ENCODE measurements at places on chromosomes 3 and 15.

GRCh38 chr15:60695713-60696522, 217.0 kb upstream of the ICE2 start:
- DNase-seq, result peak; percentile 48

DNA sequence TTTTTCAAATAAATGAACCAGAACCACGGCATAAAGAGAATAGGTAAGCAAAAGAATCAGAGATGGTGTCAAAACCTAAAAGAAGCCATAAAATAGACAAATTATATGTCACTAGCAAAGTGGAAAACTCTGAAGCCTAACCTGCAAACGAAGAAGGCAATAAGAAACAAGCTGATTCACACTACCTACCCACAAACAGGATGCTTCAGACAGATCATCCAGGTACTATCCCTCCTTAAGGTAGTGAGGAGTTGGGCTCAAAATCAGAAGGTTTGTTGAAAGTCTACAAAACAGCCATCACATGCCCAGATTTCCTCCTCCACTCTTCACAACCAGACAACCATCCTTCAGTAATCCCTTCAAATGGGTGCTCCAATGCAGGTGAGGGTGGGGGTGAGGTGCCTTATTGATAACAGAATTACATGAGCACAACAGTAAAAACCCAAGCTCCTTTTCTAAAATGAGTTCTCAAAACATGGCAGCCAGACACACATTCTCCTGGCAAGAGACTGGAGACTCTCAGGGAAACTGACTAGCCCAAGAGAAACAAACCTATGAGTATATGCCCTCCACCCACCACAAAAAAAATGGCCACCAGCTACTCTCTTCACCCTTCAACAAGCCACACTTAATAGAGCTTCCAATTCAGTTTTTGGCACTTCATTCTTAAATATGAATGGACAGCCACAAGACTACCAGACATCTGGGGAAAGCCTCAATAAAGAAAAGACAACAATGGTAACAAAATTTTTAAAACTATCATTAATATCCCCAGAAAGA, 6.4 kb downstream of the KPNA1 start:
- no peak for DNase-seq

GRCh38 chr3:85054579-85054978, 95.8 kb downstream of the CADM2 start:
- no peak for DNase-seq

DNA sequence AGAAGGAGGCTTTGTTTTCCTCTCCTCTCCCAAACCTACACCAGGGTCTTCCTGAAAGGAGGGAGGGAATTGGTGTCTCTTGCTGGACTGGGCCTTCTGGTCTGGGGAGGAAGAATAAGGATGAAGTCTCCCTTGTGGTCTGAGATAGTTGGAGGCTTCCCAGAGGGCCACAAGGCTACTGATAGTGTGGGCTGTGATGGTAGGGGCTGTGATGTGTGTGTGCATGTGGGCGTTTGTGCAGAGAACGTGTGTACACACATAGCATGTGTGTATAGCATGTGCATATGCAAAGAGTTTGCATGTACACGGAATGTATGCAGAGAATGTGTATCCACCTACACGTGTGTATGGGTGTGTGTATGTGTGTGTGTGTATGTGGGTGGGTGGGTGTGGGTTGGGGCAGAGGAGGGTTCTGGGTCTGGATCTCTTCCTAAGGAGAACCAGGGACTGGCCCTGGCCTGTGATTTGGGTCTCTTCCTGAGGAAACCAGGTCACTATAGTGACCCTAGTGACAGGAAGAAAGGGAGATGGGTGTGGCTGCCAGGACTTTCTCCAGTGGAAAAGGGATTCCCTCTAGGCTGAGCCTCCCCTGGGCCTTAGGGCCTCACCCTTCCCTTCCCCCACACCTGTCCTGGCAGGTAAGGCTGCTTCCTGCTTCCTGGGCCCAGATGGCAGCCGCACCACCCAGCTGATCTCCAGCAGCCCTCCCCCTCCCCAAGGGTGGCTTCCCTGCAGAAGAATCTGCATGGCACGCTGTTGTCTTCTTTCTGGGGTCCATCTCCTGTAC, 1.7 kb downstream of the FLNB start:
- no peak for DNase-seq

DNA sequence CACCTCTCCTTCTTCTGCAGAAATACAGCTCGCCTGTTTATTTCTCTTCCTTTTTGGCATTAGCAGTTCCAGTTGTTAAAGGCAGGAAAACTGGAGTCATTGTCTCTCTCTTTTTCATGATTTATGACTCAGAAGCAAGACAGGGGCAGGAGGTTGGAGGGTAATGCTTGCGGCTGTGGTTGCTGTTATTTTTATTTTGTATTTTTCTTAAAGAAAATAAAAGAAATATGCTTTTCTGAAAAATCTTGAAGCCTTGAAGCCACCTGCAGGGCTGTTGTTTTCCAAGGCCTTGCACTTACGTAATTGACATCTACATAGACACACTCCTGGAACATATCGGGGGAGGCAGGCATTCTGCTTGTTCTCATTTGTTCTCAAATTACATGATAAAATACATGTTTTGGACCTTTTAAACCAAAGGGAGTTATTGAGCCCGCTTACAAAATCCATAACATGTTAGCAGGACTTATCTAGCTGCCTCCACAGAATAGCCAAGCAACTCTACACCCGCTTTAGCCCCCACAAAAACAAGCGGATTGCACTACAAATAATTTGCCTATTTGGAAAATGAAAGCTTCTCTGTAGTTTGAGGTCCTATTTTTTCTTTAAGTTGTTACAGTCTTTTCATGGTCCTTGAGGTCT, 1004.6 kb upstream of the NR2F2 start:
- no peak for DNase-seq

DNA sequence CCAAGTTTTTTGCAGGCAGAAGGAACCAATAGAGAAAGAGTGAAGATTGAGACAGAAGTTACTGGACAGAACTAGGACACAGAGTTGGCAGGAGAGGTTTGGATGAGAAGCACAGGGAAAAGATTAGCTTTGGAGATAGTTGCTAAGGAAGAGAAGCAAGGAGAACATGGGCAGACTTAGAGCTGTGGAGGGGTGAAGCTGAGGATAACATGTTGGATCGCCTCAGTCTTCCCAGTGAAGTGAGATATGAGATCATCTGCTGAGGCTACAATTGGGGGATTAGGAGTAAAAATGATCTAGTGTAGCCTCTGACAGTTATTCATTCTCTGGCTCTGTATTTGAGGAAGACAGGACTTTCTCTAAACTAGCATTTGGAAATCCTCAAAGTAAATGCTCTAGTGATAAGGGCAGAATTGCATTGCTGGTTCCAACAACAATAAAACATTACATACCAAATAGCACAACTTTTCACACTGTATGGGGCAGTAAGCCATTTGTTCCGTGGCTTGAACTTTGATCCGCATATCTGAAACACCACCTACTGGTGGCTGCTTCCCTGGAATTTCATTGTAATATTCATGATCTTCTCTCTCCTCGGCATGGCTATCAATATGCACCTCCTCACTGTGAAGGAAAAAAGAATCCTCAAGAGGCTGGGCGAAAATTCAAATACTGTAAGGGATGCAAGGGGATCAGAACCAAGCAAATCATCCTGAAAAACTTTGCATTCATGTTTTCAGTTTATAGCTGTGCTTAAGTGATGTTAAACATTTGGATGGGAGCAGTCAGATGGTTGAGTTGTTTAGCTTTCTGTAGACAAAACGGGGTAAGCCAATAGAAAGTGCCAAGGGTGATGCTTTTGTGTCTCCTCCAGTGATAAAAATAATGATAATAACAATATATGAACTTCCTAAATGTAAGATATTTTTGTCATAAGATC, 22.2 kb upstream of the EID1 start:
- DNase-seq, result peak; percentile 21

DNA sequence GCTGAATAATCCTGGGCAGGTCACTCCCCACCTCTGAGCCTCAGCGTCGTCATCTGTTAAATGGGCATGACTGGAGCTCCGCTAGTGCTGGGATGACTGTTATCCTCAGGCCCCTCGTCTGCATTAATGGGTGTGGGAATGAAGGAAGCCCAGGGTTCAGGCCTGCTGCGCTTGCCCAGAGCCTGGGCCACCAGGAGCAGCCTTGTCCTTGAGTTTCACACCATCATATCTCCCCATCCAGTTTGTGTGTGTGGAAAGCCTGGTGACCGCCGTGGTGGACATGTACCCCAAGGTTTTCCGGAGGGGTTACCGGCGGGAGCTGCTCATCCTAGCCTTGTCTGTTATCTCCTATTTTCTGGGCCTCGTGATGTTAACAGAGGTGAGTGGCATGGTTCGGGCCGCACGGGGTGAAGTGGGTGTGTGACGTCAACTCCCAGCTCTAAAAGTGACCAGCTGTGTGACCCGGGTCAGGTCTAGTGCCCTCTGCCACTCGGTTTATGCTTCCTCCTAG, 63.5 kb upstream of the SLC6A1 start:
- no peak for DNase-seq

DNA sequence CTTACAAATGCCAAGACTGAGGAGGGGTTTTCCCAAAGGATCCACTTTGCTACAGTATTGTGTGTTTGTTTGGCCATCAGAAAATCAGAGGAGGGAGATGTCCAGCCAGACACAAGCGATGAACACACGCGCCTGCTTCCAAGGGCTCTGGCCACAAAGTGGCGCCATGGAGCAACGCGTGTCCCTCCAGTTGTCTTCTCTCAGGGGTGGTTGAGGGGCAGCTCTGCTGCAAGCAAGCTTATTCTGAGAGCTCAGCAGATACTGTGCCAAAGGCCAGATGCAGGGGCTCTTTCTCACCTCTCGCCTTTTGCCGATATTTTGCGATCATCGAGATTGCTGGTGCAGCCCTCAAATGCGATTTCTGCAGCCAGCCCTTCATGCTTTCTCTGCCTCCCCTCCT, 88.9 kb upstream of the OSBPL11 start:
- DNase-seq, result no peak

GRCh38 chr3:123984350-123984749, 7.6 kb downstream of the ROPN1 start:
- DNase-seq, result no peak

DNA sequence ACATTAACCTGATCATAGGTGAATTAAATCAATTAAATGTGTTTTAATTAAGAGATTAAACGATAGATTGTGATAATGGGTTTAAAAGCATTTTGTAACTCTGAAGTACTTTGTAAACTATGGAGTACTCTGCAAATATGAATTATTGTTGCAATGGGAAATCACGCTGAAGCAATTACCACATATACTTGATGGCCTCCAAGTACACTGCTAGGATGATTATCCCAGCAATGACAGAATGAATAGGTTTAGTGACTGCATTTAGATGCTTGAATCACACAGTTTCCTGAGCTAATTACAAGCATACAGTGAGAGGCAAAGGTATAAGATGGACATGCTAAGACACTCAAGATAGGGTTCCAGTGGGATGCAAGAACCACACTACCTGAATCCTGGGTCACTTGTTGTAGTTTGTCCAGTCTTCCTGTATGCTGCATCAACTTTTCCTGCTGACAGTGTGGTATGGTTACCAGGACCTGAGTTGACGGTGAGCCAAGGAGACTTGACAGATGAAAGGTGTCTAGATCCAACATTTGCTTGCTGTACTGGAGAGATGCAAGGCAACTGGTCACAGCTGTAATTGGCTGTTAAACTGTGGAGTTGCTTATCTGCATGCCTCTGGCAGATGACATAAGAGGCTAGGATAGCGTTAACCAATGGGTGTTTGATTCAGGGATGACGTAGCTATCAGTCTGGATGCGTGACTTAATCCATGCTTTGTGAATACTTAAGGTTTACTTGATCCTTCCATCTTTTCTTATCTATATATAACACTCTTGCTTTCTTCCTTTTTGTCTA, 38.0 kb downstream of the RNF13 start:
- DNase-seq, result no peak

- no peak for DNase-seq
Observed at GRCh38 chr3:14329116-14329830, 73.1 kb upstream of the SLC6A6 start.

Measured in adrenal gland (tissue), 19 donors.